ENCODE measurements at places on chromosomes 1 and 21.
A peak's percentile ranks its signal among the peaks of the same experiment; 100 is the strongest.

GRCh38 chr1:204077979-204078696 is 5.2 kb downstream of the SOX13 start:
- no peak for DNase-seq

DNA sequence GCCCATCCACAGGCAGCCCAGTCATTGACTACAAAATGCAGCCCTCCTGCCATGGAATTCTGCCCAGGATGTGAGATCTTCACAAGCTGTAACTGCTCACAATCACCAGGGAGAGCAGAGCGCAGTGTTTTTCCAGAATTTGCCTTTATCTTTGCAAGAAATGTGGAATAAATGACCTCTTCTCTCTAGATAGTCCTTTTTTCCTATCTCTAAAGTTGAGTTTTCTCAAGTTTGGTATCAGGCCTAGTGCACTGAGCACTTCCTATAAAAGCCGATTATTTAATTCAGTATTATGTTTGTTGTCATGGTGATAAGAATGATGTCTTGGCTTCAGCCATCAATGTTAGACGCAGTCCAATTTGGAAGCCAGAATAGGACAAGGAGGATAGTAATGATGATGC is 246.9 kb upstream of the IRF2BP2 start:
- no peak for DNase-seq

DNA sequence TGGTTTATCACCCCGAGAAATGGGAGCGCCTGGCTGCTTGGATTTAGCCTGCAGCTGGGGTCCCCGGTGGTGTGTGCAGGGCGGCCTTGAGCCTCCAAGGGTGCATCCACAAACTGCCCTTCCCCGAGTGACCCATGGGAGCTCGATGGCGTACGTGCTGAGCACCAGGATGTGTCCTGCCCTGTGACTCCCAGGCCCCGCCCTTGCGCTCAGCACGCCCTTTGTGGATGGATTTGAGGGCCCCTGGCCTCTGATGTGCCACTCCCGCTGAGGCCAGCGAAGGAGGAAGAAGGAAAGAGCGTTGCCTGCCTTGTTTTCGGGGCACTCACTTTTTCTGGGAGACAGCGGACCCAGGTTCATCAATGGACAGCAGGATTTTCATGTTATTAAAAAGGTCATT is 1.7 kb upstream of the TFF3 start:
- no peak for DNase-seq

- DNase-seq: peak; percentile 58
These were observed at the start of gene FAAH for GRCh38 chr1:46394108-46394871. Gene FAAH (plus strand): TSS chr1:46394317. CDS start chr1:46394349, 32 bp downstream.

DNA sequence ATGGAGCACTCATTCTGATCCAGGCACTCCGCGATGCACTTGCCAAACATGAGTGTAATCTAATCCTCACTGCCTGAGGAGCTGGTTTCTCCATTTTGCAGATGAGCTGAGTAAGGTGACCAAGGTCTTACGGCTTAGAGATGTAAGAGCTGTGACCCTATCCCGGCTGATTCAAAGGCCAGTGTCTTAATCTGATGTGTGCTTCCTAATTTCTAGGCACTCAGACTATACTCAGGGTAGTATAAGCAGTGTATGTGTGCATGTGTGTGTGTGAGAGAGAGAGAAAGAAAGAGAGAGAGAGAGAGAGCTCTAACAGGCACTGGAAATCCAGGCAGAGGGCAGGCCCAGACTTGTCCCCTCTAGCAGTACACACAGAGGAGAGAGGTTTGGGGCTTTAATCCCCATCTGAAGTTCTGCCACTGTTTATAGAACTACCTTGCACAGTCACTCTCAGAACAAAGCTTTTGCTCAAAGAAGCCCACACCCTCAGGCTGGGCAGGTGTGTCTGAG is 188.2 kb downstream of the ZBTB18 start:
- DNase-seq: no peak

GRCh38 chr1:5620997-5621396 is 371.2 kb downstream of the NPHP4 start:
- DNase-seq: no peak

GRCh38 chr1:235739124-235739523 is 89.5 kb upstream of the GNG4 start:
- DNase-seq: no peak

DNA sequence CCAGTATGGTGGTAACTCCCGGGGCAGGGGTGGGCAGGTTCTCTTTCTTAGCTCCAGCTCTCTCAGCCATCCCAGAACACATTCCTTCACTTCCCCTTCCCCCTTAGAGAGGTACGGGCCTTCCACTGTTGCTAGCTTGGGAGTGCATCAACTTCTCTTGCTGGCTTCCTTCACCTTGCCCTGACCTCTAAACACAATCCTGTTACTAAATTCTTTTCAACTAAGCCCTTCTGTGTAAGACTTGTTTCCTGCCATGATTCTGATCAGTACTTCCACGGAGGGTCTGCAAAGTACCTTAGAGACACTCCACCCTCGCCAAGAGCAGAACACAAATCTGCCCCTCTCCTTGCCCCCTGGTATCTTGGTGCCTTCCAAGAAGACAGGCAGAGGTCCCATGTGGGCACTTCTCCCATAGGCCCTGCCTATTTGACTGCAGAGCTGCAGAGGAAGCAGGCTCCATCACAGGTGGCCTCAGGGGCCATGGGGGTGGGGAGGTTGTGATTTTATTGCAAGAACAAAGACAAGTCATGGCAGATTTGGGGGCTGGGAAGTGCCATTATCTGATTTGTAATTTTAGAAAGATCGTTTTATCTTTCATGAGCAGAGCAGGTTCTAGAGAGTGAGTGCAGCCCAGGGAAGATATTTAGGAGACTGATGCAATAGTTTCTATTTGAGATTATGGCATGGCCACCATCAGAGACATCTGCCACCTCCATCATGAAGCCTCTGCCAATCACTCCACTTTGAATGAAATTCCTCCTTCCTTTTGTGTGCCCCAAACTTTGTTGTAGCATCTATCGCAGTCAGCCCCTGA is 182.5 kb upstream of the JUN start:
- DNase-seq: no peak

GRCh38 chr1:213586587-213586972 is 401.2 kb upstream of the PROX1 start:
- DNase-seq: no peak

GRCh38 chr1:5938101-5938646 is 54.1 kb downstream of the NPHP4 start:
- no peak for DNase-seq

DNA sequence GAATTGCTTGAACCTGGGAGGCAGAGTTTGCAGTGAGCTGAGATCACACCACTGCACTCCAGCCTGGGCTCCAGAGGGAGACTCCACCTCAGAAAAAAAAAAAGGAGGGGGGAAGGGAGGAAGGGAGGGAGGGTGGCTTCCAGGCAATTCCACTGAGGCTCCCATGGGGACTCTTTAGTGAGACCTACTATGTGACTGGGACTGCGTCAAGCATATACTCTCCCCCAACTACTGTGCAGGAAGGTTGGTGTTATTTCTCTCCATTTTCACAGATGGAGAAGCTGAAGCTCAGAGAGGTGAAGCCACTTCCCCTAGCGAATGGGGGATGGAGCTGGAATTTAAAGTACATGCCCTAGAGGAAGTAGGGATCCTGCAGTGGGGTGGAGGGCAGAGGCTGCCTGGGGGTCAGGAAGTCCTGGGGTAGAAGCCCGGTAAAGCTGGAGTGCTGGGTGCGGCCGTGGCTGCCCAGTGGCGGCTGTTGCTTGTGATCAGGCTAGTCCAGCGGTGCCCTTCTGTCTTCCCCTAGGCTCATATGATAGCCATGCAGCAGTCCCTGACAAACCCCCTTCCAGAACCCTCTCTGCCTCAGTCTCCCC is 40.3 kb downstream of the RAP1GAP start:
- DNase-seq: no peak

GRCh38 chr21:46141767-46142581 is 13.4 kb downstream of the FTCD start:
- DNase-seq: no peak

- no peak for DNase-seq
These were observed 44.2 kb downstream of the RPAP2 start for GRCh38 chr1:92343061-92343460.

DNA sequence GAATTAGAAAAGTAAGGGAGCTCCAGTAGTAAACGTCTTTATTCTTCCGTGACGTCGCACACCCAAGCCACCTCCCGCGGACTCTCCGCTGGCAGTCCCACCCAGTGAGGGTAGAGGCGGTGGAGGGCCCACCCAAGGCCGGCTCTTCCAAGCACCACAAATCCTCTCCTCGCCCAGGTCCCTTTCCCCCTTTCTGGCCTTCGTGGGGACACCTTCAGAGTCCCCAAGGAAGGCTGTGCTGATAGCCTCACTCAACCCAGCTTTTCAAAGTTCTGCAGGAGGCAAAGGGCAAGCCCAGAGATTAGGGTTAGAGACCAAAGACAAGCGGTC is 349 bp upstream of the GPN2 start:
- DNase-seq: no peak

DNA sequence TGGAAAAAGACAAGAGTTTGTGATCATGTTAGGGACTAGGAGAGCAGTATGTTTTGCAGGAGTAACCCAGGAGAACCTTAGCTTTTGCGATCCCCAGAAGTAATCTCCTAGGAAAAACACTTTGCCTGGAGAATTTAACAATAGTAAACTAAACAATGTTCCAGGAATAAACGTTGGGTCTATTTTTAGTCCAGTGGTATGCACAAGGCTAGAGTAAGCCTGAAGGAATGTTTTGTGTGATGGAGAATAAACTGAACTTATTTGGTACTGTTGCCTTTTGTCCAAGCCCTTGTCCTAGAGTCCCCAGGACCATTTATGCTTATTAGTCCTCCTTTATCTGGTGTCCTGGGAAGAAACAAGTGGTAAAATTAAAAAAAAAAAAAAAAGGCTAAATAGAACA is 28.7 kb upstream of the RGS5 start:
- no peak for DNase-seq

DNA sequence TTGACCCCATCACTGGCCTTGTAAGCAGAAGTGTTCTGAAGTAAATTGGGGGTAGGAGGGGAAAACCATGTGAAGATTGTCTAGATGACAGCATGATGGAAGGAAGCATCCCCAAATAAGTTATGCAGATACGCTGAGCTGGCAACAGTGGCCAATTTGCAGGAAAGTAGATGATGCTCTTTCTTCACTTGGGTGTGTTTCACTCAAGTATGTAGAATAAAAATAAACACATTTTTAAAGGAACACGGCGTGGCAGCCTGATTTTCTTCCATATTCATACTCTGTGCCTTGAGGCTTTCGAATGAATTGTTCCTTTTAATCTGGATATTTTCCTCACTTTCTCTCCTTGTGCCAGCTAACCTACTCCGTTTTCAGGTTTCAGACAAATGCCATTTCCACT is 295.5 kb upstream of the DPYD start:
- no peak for DNase-seq

DNA sequence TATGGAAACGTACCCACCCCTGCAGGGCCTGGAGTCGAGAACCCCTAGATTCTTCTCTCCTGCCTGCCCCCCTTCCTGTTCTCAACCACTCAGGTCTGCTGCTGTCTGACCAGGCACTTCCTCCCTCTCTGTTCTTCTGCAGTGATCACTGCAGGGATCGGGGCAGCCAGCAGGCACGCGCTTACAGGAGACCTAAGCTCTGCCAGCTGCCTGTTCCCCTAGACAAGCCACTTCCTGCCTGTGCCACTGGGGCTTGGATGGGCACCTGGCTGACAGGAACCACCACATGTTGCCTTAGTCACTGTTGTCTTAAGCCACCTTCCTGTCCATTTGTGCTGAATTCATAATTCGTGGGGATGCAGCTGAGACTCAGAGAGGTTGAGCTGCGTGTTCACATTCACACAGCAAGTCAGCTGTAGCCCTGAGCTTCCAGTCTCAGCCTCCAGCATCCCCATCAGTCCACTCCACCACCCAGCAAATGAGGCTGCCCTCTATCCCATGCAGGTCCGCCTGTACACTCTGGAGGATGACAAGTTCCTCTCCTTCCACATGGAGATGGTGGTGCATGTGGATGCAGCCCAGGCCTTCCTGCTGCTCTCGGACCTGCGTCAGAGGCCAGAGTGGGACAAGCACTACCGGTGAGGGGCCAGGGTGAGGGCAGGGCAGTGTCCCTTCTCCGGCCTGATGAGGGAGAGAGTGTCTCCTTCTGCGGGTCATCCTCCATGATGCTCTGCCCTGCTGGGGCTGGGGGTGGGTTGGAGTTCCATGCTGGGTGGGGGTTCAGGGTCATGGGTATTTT is 18.6 kb downstream of the FAM151A start:
- no peak for DNase-seq

GRCh38 chr1:182610606-182611194 is 6.5 kb upstream of the RGS16 start:
- no peak for DNase-seq

DNA sequence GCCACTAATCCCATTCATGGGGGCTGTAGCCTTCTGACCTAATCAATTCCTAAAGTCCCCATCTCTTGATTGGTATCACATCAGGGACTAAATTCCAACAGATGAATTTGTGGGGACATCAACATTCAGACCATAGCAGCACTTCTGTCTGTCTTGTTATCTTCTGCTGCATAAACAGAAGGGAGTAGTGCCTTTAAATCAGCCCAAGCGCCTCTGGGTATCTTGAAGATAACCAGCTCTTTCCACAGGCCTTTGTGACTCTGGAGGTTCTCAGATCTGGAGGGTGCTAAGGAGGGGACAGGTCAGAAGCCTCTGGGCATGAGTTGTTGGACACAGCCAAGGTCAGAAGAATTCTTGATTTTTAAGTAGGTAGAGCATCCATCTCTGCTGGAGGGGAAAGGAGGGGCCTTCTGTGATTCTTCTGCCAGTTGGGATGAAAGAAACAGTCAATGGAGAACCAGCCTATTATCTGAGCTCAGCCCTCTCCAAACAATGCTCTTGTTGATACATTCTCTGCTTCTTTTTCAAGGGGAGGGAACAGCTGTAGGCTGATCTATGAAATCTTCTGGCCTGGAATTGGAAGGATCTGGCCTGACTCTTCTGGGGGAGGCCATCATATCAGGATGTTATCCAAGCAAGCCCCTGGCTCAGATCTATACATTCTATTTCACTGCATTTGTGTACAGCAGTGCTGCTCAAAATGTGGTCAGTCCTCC is 31.3 kb upstream of the LRIG2 start:
- DNase-seq: no peak

GRCh38 chr1:178581351-178582303 is 68.7 kb downstream of the TEX35 start:
- DNase-seq: peak; percentile 87

- no peak for DNase-seq
These were observed 110.4 kb upstream of the C1orf21 start for GRCh38 chr1:184276416-184276815.

DNA sequence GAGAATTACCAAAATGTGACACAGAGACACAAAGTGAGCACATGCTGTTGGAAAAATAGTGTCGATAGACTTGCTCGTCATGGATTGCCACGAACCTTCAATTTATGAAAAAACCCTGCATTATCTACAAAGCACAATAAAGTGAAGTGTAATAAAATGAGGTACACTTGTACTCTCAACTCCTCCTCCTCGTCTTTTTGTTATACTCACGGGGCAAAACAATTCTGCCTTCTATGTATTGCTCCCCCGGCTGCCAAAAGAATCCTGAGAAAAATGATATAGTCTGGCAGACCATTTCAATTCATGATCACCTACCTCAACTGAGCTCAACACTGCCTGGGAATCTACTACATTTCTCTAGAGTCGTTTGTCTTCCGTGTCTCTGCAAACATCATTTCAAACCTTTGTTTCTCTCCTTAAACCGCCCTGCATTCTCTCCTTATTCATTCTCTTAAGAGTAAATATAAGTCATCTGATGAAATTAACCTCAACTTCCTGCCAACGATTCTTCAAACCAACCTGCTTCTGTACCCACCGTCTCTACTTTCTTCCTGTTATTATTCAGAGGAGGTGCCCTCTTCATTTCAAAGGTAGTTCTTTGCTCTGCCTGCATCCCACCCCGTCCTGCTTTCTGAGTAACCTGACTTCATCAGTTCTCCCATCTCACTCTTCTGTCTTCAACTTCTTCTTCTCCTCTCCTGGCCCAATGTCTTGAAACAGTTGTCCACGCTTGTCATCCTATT is 12.9 kb upstream of the IL19 start:
- DNase-seq: peak; percentile 33

All from B cell (primary cell).